AG04449 (cell line): ENCODE measurements at places on chromosomes 7 and 10.

DNA sequence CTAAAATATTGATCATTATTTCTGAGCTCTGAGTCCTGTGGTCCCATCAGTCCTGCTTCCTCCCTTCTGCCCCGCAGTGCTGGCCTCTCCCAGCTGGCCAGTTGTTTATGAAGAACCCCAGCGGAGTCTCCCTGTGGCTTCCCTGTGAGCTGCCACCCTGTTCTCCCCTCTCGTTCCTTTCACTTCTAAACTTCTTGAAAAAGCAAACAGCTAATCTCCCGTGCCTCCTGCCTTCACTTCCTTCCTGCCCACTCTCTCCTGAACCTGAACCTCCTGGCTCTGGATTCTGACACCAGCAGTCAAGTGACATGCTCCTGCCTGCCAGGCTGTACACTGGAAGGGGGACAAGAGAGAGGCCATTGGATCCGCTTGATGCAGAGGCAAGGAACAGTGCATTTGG lies 63.7 kb upstream of the ZPBP start:
- no peak for DNase-seq

DNA sequence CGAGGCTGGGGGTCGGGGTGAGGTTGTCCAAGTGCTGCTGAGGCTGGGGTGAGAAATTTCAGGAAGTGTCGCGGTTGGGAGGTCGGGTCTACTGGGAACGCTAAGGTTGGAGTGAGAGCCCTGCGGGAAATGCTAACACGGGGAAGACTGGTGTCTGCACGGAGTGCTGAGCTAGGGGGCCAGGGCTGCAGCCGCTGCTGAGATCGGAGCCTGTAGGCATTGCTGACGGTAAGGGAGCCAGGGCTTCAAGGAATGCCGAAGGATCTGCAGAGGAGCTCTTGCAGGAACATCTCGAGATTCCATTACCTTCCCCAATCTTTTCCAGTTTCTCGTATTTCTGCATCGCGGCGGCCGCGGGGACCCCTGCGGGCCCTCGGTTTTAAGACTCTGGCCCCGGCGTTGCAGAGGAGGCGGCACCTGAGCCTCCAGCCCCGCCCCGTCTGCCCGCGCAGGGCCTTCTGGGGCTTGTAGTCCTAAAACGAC lies at the start of gene CDK5:
TSS of gene CDK5 (minus strand) at position 392 of the 483 bp plus-strand sequence. CDS start at position 343, 49 bp downstream.
- no peak for DNase-seq

DNA sequence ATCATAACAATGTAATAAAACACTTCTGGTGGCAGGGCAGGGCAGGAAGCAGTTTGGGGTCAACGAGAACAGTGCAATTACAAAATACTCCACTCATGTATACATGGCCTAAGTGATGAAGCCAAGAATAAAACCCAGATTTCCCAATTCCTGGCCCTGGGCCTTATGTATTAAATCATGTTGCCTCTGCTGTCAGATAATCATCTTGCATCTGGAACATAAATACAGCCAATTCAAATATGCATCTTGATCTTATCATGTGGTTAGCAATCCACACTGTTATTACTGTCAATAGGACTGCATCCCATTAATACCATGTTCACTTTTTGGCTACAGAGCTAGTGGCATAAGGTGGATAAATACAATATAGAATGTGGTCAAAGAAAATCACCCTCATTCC lies 186.5 kb upstream of the SLC25A13 start:
- no peak for DNase-seq

- no peak for DNase-seq
These were observed 239.8 kb downstream of the TCERG1L start for GRCh38 chr10:131071721-131072120.

DNA sequence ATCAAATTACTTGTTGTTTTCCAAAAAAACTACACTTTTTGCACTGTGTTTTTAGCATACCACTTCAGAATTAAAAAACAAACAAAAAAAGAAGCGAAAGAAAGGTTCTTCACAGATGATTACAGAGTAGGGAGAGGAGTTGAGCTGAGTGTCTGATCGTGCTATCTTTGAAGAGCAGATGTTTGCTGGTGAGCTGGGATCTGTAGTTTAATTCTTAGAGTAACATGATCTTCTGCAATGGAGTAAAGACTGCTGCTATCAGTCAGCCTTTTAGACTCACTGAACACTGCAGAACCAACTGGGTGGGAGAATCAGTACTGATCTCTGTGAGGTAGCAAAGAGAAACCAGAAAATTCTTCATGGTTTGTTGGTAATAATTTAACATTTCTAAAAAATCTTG lies 1197.8 kb upstream of the SORCS1 start:
- DNase-seq = no peak

DNA sequence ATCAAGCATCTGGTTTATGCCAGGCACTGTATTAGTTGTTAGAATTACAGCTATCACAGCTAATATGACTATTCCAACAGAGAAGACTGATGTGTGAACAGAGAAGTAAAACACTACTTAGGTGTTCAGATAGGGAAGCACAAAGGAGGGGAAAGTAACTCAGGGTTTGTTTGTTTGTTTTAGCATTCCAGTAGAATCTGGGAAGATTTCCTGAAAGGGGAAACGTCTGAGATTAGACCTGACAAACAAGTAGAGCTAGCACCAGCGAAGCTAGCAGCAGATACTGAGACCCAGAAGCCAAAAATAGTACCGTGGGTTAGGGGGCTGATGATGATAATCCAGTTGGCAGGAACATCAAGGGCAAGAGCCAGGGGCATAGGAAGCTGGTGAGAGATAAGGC lies 28.8 kb upstream of the KLHL7 start:
- DNase-seq = no peak

DNA sequence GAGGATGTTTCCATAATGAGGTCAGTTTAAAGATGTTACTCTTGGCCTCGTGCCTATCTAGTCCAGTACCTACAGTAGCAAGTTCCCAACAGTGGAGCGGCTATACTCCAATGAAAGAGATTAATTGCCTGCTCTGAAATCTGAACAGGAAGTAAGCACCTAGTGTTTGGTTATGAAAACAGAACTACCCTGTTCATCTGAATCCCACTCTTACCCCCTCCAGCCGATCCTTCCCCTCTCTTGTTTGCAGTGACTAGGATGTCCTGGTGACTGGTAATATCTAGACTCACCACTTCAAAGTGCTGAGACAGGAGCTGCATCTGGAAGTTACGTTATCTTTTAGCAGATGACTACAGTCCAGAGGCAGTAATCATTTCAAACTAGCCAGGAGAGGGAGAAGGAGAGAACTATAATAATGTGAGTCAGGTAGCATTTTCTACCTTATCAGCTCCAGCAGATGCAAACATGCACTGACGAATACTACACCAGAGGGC lies 666.7 kb upstream of the NRP1 start:
- no peak for DNase-seq

- peak; percentile 24 for DNase-seq
These were observed 58.9 kb downstream of the LRGUK start for GRCh38 chr7:134186027-134186426.

GRCh38 chr7:117238472-117238871 lies 84.4 kb downstream of the WNT2 start:
- no peak for DNase-seq

GRCh38 chr10:101690461-101690860 lies 4.5 kb downstream of the FBXW4 start:
- no peak for DNase-seq

DNA sequence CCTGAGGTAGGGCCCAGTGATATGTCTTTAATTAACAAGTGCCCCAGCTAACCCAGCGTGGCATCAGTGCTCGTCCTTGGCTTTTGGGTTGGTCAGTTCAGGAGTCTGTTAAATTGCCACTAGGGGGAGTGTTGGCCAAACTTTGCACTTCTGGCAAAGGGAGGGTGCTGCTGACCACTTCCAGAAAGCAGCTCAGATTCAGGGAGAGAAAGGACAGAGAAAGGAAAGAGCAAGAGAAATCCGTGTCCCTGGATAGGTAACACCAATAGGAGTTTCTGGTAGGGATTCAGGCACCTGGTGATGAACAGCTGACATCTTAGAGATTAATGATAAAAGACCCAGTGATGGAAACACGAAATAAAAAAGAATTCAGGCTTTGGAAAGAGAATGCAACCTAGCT lies 243.1 kb upstream of the AOAH start:
- DNase-seq = peak; percentile 7
